ENCODE measurements at places on chromosomes 4 and X.

DNA sequence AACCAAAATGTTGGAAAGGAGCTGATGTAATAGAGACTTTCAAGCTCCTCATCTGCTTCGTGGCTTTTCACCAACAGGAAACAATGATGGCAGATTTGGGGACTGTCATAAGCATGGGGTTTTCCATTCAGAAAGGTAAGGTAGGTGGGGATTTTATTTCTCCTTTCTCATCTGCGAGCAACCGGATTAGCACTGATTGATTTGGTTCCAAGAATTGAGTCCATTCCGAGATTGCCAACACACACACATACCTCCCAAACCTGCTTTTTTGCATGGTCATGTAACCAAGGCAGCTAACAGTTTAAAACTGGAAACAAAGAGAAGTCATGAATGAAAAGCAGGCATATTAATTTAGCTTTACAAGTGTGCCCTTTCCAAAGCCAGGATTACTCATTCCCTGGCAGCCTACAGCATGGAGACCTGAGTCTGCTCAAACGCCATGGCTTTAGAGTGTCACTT lies 63.0 kb upstream of the LNX1 start:
- DNase-seq: no peak

GRCh38 chr4:119110121-119110520 lies 25.5 kb upstream of the MYOZ2 start:
- DNase-seq: no peak

DNA sequence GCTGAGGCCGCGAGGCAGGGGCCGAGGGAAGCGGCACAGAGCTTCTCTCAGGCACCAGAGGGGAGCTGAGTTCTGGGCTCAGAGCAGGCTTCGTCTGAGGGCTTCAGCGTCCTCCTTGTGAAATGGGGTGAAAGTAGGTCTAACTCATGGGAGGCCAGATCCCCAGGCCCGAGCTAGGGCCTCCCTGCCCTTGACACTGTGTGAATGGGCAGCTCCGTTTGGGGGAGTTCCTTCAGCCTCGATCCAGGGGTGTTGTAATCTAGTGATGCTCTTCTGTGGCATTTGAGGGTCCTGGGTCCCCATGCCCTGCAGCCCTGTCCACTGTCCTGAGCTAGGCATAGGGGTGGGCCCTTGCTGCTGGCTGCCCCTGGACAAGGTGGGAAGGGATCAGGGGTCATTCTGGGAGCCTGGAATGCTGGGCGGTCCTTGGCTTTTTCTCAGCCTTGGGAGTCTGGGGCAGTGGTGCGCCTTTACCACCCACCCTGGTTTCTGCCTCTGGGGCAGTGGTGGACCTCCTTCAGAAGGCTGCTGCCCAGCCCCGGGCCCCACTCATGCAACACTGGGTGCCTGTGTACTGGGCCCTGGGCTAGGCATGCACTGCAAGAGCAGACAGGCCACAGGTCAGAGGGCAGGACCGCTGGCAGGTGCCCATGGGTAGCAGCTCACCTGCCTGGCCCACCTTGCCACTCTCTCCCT lies 4.1 kb downstream of the SH3BP2 start:
- DNase-seq: no peak

DNA sequence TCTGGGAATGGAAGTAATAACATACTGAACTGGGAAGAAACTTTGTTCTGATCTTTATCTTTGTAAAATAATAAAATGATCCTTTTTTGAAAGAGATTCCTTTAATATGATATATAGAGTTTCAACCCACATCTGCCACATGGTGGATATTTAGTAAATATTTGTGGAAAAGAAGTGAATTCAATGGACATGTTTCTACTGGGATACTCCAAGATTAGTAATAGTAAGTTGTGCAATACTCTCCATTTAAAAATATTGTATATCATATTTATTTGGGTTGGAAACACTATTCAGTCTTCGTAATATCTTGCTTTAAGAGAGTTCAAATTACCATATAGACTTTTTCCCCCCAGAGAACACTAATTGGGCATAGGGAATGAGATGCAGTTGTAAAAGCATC lies 17.8 kb upstream of the ARSJ start:
- DNase-seq: no peak

DNA sequence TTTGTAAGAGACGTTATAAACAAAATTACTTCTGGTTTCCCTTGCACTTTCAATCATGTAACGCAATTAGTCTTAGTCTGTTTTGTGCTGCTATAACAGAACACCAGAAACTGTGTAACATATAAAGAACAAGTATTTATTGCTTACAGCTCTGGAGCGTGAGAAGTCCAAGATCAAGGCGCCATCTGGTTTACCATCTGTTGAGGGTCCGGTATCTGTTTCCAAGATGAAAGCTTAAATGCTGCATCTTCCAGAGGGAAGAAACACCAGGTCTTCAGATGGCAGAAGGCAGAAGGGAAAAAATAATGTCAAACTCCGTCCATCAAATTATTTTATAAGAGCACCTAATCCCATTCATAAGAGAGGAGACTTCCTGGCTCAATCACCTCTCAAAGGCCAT lies 474.1 kb downstream of the PDGFC start:
- DNase-seq: no peak

DNA sequence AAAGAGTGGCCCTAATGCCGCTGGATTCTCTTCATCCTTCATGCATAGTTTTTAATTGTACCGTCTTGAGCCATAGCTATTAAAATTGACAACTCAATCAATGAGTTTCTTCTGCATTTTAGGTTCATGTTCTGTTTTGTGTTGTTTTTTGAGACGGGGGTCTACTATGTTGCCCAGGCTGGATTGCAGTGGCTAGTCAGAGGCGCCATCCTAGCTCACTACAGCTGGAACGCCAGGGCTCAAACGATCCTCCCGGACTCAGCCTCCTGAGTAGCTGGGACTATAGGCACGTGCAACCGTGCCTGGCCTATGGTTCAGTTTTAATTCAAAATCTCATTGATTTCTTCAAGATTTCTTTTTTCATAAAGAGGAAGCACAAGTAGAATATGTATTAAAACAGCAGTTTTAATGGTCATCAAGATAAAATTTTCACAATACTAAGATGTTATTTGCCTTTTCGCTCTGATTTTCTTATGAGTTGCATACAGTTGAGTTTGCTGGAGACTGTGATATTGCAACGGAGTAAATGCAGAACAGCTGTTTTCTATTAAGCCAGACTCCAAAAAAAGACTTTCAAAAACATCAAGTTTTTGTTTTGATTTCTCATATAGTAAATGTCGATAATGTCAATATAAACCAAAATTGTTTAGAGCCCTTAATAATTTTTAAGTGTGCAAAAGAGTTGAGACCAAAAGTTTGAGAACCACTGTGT lies 1.1 kb upstream of the STX18 start:
- DNase-seq: no peak

Data from fibroblast of skin of left biceps (primary cell).